Activated naive CD4-positive, alpha-beta T cell treated with anti-CD3 and anti-CD28 coated beads for 36 hours (primary cell): ENCODE measurements at places on chromosomes 4 and X. TPM values are rescaled to one million over a fixed set of nuclear protein-coding genes. Genes with fewer than 3 reads are reported as not detected.

Gene ABRAXAS1
- 20.9 TPM for total RNA-seq

Gene SMIM31
- total RNA-seq, result not detected

Gene GLRA3
- not detected for total RNA-seq

Gene RPA4
- 0.38 TPM for total RNA-seq

Gene SCLT1
- 20.3 TPM for total RNA-seq

Gene KLHL4
- not detected for total RNA-seq

Gene KLF8
- total RNA-seq, result 1.0 TPM

Gene GABRG1
- not detected for total RNA-seq

Gene TRO
- total RNA-seq, result 2.7 TPM

Gene RBM47
- 1.7 TPM for total RNA-seq

Gene SYP
- total RNA-seq, result 2.5 TPM

Gene TCEAL6
- not detected for total RNA-seq

Gene COL25A1
- total RNA-seq, result not detected

Gene ZFP92
- total RNA-seq, result 0.59 TPM

Gene CT45A1
- not detected for total RNA-seq

Gene PGRMC2
- 19.2 TPM for total RNA-seq

Gene MMAA
- 15.2 TPM for total RNA-seq

Gene DOK7
- not detected for total RNA-seq

Gene ANOS1
- total RNA-seq, result not detected

Gene PSAPL1
- not detected for total RNA-seq

Gene PGAM4
- 1.2 TPM for total RNA-seq

Gene SYTL5
- total RNA-seq, result not detected

Gene MSL3
- 72.4 TPM for total RNA-seq

Gene CA5B
- 7.0 TPM for total RNA-seq

Gene TMEM35A
- total RNA-seq, result not detected

Gene DDX53
- not detected for total RNA-seq

Gene PRPS1
- 196 TPM for total RNA-seq

Gene OPHN1
- not detected for total RNA-seq
